Endothelial cell (in vitro differentiated cells): ENCODE measurements at places on chromosomes 4 and X. TPM values are rescaled to one million over a fixed set of nuclear protein-coding genes. Genes with fewer than 3 reads are reported as not detected.

- H3K36me3 ChIP-seq, result no peaks in the 10 kb centered on the region
- no peak for DNase-seq
- H3K4me1 ChIP-seq, result peaks cover 15% of the 10 kb centered on the region
- H3K27me3 ChIP-seq, result no peaks in the 10 kb centered on the region
- no peak overlapping the region for H3K27ac ChIP-seq
- H3K4me3 ChIP-seq, result no peak overlapping the region
Measured at GRCh38 chr4:93201471-93202096, 627.0 kb upstream of the ATOH1 start.

- peak; percentile 46 for DNase-seq
- peaks cover 5% of the 10 kb centered on the region for H3K4me1 ChIP-seq
- no peaks in the 10 kb centered on the region for H3K36me3 ChIP-seq
- peaks cover 3% of the 10 kb centered on the region for H3K27me3 ChIP-seq
- H3K4me3 ChIP-seq, result peak overlapping the region; percentile 97
Measured at GRCh38 chr4:17511509-17511949, 361 bp downstream of the QDPR start.

DNA sequence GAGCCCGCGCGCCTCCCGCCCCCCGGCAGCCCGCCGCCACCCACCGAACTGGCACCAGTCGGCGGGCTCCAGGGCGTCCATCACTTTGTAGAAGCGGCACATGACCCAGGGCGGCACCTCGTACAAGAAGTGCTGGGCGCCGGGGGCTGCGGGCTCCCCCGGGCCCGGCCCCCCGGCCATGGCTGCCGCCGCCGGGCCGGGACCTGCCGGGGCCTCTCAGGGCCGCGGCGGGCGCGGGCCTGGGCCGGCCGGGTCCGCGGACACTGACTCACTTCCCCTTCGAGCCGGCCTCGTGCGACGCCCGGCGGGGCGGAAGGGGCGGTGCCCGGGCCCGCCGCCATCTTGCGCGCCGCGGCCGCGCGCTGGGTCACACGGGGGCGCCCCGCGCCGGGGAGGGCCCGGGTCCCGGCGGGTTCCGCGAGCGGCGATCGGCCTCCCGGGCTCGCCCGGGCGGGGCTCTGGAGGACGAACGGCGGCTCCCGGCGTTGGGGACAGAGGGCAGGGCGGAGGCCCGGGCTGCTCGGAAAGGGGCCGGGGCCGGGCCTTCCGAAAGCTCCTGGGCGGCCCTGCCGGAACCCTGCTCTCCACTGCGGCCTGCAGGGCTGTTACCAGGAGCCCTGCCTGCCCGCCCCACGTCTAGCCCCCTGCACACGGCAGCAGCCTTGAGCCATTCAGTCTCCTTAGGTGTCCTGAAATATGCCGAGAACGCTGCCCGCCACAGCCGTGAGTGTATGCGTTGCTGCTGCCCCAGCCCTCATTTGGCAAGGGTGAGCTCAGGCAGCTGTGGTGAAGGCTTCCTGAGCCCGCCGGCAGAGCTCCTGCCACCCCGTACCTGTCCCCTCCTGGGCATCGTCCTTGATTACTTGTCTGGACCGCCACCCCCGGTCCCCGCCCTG, at the start of gene IRAK1:
Gene IRAK1, minus strand, starts transcription at position 270 of the 896 bp plus-strand sequence. Its CDS starts 90 bp downstream, at position 180.
- H3K36me3 ChIP-seq, result peaks cover 9% of the 10 kb centered on the region
- peak within 1 kb of the TSS; percentile 74 for H3K27ac ChIP-seq
- peak within 1 kb of the TSS; percentile 84 for H3K4me3 ChIP-seq
- peaks cover 3% of the 10 kb centered on the region for H3K27me3 ChIP-seq

DNA sequence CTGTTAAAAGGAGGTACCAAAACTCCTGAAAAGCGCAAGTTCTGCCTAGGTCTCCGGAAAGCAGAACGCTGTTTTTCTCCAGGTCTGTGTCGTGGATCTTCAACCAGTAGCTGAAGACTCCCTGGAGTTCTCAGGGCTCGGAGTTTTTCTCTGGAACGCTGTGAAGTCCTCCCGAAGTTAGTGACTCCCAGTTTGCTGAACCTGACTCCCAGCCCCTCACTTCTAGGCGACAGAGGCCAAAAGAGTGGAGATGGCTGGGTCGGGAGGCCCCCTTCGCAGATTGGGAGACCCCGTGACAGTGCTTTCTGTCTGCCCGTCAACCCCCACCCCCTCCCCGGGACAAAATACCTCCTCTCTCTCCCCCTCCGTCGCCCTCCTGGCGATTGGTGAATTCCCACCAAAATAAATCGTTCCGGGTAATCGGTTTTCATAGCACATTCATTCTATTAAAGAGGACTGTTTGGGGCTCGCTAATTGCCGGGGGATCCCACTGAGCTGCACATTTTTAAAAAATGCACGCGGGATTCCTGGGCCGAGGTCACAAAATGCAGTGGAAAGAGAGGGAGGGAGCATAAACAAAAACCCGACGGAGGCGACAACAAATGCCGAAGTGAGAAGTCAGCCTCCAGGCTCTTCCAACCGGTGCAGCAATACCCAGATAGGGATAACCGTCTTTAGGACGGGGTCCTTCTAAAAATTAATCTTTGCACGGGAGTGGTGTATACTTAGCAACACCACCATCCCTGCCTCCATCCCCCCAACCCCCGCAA, 4.0 kb upstream of the MSX1 start:
- no peaks in the 10 kb centered on the region for H3K36me3 ChIP-seq
- H3K27ac ChIP-seq, result no peak overlapping the region
- H3K4me1 ChIP-seq, result peaks cover 42% of the 10 kb centered on the region
- H3K4me3 ChIP-seq, result peak overlapping the region; percentile 51
- no peak for DNase-seq

DNA sequence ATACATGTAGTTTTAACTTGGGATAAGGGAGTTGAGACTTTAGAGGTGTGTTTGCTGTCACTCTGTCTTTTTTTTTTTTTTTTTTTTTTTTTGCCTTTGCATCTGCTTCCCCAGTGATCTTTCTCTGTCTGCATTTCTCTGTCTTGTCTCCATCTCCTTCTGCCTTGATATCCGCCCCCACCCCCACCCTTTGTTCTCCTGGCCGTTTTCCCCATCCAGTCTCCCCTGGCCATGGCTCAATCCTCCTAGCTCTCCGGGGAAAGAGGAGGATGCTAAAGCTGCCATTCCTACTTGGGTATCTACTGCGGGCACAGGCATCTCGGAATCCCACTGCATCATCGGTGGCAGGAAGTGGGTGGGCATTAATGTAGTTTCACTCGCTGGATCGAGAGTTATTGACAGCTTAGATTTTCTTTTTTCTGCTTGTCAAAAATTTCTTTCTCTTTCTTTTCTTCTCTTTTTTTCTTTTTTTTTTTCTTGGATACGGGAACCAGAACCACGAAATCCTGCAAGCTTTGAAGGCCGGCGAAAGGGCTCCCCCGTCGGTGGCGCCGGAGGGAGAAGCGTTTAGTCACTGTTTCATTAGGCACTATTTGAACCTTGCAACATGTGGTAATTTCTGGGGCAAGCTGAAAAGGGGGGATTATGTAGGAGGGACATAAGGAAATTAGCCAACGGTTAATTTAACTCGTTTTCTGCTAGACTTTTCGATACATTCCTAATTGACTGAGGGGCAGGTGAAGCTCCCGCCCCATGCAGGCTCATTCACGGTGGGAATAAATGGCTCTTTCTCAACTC, 8.2 kb downstream of the GSX2 start:
- DNase-seq, result no peak
- peaks cover 18% of the 10 kb centered on the region for H3K27me3 ChIP-seq
- H3K4me1 ChIP-seq, result peaks cover 47% of the 10 kb centered on the region
- no peaks in the 10 kb centered on the region for H3K36me3 ChIP-seq

DNA sequence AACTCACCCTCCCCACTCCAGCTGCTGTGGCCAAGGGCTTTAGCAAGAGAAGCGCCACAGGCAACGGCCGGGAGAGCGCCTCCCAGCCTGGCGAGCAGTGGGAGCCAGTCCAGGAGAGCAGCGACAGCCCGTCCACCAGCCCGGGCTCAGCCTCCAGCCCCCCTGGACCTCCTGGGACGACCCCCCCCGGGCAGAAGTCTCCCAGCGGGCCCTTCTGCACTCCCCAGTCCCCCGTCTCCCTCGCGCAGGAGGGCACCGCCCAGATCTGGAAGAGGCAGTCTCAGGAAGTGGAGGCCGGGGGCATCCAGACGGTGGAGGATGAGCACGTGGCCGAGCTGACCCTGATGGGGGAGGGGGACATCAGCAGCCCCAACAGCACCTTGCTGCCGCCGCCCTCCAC, 11.2 kb upstream of the HGFAC start:
- peaks cover 18% of the 10 kb centered on the region for H3K36me3 ChIP-seq
- H3K4me3 ChIP-seq, result no peak overlapping the region
- no peak overlapping the region for H3K27ac ChIP-seq
- no peak for DNase-seq

DNA sequence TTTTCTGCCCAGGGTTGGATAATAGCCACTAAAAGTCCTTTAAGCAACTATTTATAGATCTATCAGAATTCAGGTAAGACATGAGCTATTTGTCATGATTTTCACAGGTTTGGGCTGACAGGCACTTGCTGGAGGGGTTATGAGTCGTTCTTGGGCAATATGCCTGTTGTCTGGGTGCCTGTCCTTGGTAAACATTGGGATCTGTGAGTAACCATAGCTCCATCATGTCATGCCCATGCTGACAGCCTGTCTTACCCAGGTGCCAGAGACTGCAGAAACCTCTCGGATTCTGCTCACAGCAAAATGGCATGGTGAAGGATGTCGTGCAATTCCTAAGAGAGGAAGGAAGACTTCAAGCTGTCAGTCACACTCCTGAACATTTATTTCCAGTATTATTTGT, 116.0 kb upstream of the PUDP start:
- H3K27ac ChIP-seq, result no peak overlapping the region
- H3K36me3 ChIP-seq, result no peaks in the 10 kb centered on the region
- H3K4me1 ChIP-seq, result no peaks in the 10 kb centered on the region
- no peak overlapping the region for H3K4me3 ChIP-seq
- H3K27me3 ChIP-seq, result no peaks in the 10 kb centered on the region

DNA sequence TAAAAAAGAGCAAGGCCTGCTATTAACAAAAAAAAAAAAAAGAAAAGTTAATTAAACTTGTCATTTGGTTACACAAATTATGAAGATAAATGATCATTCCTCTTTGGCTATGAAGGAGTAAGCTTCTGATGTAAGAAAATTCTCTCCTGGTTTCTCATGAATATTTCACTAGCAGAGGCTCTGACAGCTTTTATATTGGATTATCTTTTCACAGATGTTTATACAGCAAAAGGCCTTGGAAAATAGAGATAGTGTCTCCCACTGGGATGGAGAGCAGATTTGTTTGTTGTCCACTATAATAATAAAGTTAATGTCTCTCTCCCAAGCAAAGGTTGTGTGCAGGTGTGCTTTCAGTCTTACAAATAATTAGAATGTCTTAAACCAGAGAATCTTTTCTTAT, 40.7 kb upstream of the PDGFC start:
- H3K27me3 ChIP-seq, result no peaks in the 10 kb centered on the region
- no peak overlapping the region for H3K27ac ChIP-seq
- DNase-seq, result no peak
- H3K36me3 ChIP-seq, result no peaks in the 10 kb centered on the region

GRCh38 chrX:107167163-107167921, 38.9 kb downstream of the NUP62CL start:
- no peak for DNase-seq
- no peaks in the 10 kb centered on the region for H3K36me3 ChIP-seq
- no peaks in the 10 kb centered on the region for H3K4me1 ChIP-seq
- no peak overlapping the region for H3K4me3 ChIP-seq
- H3K27ac ChIP-seq, result no peak overlapping the region

DNA sequence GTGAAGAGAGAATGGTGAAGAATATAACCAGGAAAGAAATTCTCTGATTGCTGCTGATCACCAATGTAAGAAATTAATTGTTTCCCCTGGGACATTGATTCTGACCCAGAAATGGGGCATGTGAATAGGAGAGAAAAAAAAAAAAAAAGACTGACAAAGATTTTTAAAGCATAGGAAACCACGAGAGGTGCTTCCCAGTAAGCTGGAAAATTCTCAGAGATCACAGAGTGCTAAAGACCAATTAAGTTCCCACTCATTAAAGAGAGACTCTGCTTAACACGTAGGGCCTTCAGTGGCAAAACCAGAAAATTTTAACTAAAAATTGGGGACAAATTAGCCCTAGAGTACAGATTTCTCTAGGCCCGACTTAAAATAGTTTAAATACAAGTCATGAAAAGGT, 604.4 kb downstream of the ARAP2 start:
- no peak overlapping the region for H3K27ac ChIP-seq
- no peak overlapping the region for H3K4me3 ChIP-seq
- no peaks in the 10 kb centered on the region for H3K27me3 ChIP-seq
- no peaks in the 10 kb centered on the region for H3K4me1 ChIP-seq
- no peaks in the 10 kb centered on the region for H3K36me3 ChIP-seq
- DNase-seq, result no peak

The ADGRG4 gene
- total RNA-seq, result not detected

The NPNT gene
- total RNA-seq, result not detected

The ARHGAP36 gene
- total RNA-seq, result not detected

GRCh38 chr4:56823933-56824600, 2.6 kb upstream of the SPINK2 start:
- H3K36me3 ChIP-seq, result no peaks in the 10 kb centered on the region
- peaks cover 8% of the 10 kb centered on the region for H3K27me3 ChIP-seq
- H3K27ac ChIP-seq, result no peak overlapping the region
- no peak overlapping the region for H3K4me3 ChIP-seq
- no peak for DNase-seq

The SRPX2 gene
- total RNA-seq, result 1.1 TPM

The ZNF732 gene
- total RNA-seq, result 2.4 TPM

DNA sequence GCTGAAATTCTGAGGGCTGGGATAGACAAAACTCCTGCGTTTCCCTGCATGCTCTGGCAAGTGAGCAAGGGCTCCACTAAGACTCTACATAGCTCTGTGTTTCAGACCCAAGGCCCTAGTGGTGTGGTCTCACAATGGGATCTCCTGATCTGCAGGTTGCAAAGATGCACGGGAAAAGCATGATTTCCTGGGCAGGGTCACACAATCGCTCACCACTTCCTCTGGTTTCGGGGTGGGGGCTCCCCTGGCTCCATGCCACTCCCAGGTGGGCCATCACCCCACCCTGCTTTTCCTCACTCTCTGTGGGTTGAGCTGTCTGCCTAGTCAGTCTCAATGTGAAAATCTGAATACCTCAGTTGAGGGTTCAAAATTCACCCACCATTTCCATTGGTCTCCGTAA, 111.5 kb downstream of the KLF8 start:
- H3K27ac ChIP-seq, result no peak overlapping the region
- H3K27me3 ChIP-seq, result no peaks in the 10 kb centered on the region
- no peaks in the 10 kb centered on the region for H3K36me3 ChIP-seq
- H3K4me3 ChIP-seq, result no peak overlapping the region
- DNase-seq, result no peak

GRCh38 chr4:189834616-189835015, 106.1 kb upstream of the FRG1 start:
- no peak overlapping the region for H3K4me3 ChIP-seq
- peaks cover 2% of the 10 kb centered on the region for H3K27me3 ChIP-seq
- no peak for DNase-seq
- no peaks in the 10 kb centered on the region for H3K36me3 ChIP-seq
- no peaks in the 10 kb centered on the region for H3K4me1 ChIP-seq
- no peak overlapping the region for H3K27ac ChIP-seq

The NUDT11 gene
- total RNA-seq, result 8.7 TPM

The CLGN gene
- total RNA-seq, result 21.6 TPM

GRCh38 chrX:109818976-109819375, 85.9 kb upstream of the ACSL4 start:
- peaks cover 3% of the 10 kb centered on the region for H3K27me3 ChIP-seq
- no peak overlapping the region for H3K27ac ChIP-seq
- peaks cover 10% of the 10 kb centered on the region for H3K4me1 ChIP-seq
- DNase-seq, result no peak
- H3K36me3 ChIP-seq, result no peaks in the 10 kb centered on the region

The TMEM31 gene
- not detected for total RNA-seq

GRCh38 chr4:182190306-182190705, 52.9 kb upstream of the TENM3 start:
- H3K4me1 ChIP-seq, result no peaks in the 10 kb centered on the region
- DNase-seq, result no peak
- H3K36me3 ChIP-seq, result no peaks in the 10 kb centered on the region

GRCh38 chr4:41136456-41136855, 77.9 kb downstream of the APBB2 start:
- no peak for DNase-seq
- no peak overlapping the region for H3K4me3 ChIP-seq
- H3K4me1 ChIP-seq, result peaks cover 33% of the 10 kb centered on the region
- no peaks in the 10 kb centered on the region for H3K27me3 ChIP-seq
- peaks cover 6% of the 10 kb centered on the region for H3K36me3 ChIP-seq
